Right kidney (tissue), 9 donors: ENCODE measurements at places on chromosomes 2 and 18.

- DNase-seq = no peak
Measured at GRCh38 chr18:41706301-41706700, 248.7 kb upstream of the PIK3C3 start.

- no peak for DNase-seq
Measured at GRCh38 chr2:99725820-99726219, 236.0 kb upstream of the REV1 start.

GRCh38 chr2:109392816-109393661, 220.7 kb downstream of the SEPTIN10 start:
- DNase-seq = no peak

- no peak for DNase-seq
Measured at GRCh38 chr2:105168543-105168942, 73.0 kb upstream of the GPR45 start.

DNA sequence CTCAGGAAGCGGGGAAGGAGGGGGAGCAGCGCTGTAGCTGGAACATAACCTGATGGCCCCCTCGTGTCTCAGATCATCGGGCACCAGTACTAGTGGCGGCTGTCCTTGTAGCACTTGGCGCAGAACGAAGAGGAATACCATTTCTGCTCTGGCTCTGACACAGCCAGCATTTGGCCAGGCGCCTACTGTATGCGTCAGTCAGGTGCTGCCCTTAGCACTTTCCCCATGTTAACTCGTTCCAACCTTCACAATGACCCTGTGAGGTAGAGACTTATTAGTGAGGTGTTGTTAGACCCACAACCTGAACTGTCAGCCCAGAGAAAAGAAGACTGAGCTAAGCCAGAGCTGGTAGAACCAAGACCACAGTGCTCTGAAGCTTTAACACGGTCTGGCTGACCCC, 47.7 kb upstream of the EML6 start:
- no peak for DNase-seq

GRCh38 chr2:230137902-230138539, 69.3 kb upstream of the SLC16A14 start:
- DNase-seq = no peak

GRCh38 chr18:74137920-74138538, 9.6 kb downstream of the FBXO15 start:
- DNase-seq = no peak

DNA sequence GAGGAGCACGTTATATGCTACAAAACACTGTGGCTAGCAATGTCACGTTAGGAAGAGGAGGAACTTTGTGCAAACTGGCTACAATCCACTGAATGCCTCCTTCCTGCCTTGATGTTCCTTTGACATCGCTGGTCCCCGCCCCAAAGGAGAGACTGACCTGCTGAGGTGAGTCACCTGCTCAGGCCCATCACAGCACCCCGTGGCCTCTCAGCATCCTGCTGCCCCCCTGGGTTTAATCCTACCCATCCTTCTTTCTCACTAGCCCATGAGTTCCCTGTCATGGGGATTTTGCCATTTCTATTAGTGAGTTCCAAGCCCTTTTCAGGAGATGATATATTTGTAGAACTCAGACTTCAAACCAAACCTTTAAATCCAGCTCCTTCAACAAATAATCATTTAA, 16.2 kb downstream of the DLGAP1 start:
- DNase-seq = no peak
